Placental pericyte (primary cell): ENCODE measurements at places on chromosomes 13 and 19. TPM values are rescaled to one million over a fixed set of nuclear protein-coding genes. Genes with fewer than 3 reads are reported as not detected.

SHC2 gene
- 0.29 and 3.5 TPM in 2 replicates for total RNA-seq

GRIK5 gene
- total RNA-seq: under 0.01 TPM in 1 of 2 replicates, not detected in the other

THSD1 gene
- 1.3 and 9.6 TPM in 2 replicates for total RNA-seq

METTL21C gene
- not detected in 2 replicates for total RNA-seq

MVB12A gene
- 43.8 and 56.0 TPM in 2 replicates for total RNA-seq

TUBB4A gene
- not detected in 2 replicates for total RNA-seq

CDC16 gene
- 53.0 and 62.6 TPM in 2 replicates for total RNA-seq
